SW 1271 (cell line): ENCODE measurements at places on chromosomes 16 and 17.

GRCh38 chr16:15988268-15989013 is 39.0 kb downstream of the ABCC1 start:
- no peak for DNase-seq

- DNase-seq, result no peak
These were observed 46.7 kb downstream of the PIPOX start for GRCh38 chr17:29089601-29090044.

DNA sequence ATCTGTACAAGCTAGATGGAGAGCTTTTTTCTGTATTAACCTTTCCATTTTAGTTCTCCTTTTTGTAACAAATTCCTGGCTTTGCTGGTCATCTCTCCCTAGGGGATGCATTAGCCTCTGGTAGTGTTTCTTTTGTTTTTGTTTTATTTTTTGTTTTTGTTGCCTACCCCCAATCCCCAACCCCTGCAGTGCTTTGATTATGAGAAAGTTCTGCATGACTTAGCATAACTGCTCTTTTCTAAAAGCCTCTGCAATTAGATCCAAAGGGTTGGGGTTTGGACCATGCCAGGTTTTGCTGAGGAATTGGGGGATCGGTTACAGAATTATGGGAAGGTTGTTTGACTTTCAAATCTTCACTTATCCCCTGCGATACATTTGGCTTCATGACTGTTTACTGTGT is 98.2 kb downstream of the ADAMTS18 start:
- no peak for DNase-seq

DNA sequence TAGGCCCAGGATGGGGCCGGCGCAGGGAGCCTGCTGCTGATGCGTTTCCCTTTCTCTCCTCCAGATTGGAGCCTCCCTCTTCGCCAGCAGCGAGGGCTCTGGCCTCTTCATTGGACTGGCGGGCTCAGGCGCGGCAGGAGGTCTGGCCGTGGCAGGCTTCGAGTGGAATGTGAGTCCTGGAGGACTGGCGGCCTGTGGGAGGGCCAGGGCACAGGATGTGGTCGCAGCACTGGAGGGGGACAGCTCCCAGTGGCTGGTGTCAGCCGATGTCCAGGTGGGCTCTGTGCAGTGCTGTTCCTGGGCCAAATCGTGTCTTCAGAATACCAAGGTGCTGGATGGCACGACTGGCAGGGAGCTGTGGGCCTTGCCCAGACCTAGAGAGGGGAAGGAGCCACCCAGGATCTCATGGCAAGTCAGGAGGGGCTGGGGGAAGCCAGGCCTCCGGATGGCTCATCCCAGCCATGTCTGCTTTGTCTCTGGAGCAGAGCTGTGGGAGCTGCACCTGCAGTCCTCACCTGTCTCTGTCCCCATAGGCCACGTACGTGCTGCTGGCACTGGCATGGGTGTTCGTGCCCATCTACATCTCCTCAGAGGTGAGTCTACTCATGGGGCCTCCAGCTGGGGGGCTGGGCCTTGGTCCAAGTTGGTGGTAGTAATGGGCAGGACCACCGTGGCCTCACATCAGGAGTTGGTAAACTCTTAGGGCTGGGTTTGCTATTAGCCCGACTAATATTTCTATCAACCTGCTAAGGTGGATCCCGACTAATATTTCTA is 7.3 kb downstream of the SLC5A10 start:
- no peak for DNase-seq
